Cerebellar nuclear complex (tissue), 1 donor: ENCODE measurements at places on chromosomes 13 and 19.

- no peak for DNase-seq
These were observed 34.4 kb downstream of the DHRS12 start for GRCh38 chr13:51769455-51770127.

DNA sequence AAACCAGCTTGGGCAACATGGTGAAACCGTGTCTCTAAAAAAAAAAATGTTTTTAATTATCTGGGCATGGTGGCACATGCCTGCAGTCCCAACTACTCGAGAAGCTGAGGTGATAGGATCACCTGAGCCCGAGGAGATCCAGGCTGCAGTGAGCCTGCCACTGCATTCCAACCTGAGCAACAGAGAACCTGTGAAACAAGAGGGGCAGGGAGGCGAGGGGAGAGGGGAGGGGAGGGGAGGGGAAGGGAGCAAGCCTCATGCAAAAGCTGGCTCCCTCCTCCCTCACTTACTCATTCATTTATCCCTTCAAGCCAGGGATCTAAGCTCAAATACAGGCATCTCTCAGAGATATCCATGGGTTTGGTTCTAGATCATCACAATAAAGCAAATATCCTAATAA is 8.9 kb downstream of the ATP7B start:
- no peak for DNase-seq

DNA sequence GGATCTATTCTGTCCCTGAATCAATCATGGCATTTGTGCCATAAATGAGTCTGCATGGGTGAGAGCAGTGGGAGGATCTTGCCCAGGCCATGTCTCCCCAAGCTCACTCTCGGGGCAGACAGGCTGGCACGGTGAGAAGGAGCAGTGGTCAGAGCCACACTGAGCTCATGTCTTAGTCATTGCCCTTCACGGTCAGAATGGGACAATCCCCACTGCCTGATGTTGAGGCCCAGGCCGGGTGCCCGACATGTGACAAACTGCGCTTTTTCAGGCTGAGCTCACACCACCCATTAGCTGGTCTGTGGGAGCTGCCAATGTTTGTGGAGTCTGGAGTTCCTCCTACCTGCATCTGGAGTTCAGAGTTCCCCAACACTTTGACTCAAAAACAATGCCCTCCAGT is 481.9 kb downstream of the COG6 start:
- no peak for DNase-seq

- no peak for DNase-seq
These were observed 33.3 kb downstream of the IGFL2 start for GRCh38 chr19:46181388-46181779.

- DNase-seq, result no peak
These were observed 92.6 kb upstream of the MCF2L start for GRCh38 chr13:112876305-112877000.
